Activated T-cell treated with anti-CD3 and anti-CD28 coated beads, Interleukin-2, amount 50 U/mL, for 1 hour (primary cell): ENCODE measurements at places on chromosomes 3 and 15.
A peak's percentile ranks its signal among the peaks of the same experiment; 100 is the strongest.

- DNase-seq: no peak
Observed at GRCh38 chr15:73584699-73585420, 48.3 kb downstream of the NPTN start.

GRCh38 chr15:89112341-89112971, 24.2 kb downstream of the ABHD2 start:
- DNase-seq: no peak

GRCh38 chr3:60555686-60556354, 695.4 kb downstream of the FHIT start:
- no peak for DNase-seq

DNA sequence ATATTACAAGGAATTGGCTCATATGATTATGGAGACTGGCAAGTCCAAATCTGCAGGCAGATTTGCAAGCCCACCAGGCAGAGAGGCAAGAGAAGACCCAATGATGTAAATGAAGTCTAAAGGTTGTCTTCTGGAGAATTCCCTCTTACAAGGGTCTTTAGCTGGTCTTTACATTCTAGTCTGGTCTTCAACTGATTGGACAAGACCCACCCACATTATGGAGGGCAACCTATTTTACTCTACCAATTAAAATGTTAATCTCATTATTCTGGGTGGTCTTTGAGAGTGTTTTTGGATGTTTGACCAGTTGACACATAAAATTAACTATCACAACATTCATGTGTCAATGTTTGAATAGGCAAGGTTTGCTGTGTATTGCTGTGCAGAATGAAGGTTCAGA, 28.0 kb upstream of the ATP11B start:
- no peak for DNase-seq

GRCh38 chr3:125186261-125186787, 26.2 kb downstream of the SLC12A8 start:
- no peak for DNase-seq

DNA sequence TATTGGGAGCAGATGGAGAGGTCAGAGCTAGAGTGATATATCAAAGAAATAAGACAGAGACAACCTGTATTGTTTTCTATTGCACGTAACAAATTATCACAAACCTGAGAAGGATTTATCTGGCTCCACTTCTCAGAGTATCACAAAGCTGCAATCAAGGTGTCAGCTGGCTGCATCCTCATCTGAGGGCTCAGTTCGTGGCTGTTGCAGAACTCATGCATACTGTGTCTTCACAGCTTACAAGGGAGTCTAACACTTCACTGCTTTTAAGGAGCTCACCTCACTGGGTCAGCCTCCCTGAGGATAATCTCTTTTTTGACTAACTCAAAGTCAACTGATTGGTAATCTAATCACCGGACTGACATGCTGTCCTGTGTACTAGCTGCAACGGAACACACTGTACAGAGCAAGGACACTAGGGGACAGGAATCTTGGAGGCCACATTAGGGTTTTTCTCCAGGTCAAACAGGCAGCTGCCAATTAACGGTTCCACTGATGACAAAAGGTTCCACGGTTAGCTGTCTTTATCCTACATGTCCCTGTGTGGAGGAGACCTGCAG, 1006.8 kb upstream of the SEMA6D start:
- DNase-seq: no peak

- DNase-seq: no peak
Observed at GRCh38 chr15:58185439-58185838, 47.3 kb downstream of the AQP9 start.

DNA sequence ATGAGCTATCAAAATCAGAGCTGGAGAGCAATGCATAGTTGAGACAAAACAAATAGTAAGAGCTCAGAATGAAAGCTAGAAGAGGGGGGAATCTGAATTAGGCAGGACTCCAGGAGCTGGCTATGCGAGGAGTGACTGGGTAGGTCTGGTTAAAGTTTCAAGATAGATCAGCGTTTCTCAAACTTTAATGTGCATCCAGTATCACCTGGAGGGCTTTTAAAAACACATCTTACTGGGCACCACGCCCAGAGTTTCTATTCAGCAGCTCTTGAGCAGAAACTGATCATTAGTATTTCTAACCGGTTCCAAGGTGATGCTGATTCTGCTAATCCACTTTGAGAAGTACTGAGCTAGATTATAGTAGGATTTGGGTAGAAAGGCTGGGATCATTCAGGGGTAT, 96.2 kb upstream of the ACP3 start:
- DNase-seq: no peak

GRCh38 chr15:101103598-101103997, 148.2 kb downstream of the CHSY1 start:
- DNase-seq: no peak

DNA sequence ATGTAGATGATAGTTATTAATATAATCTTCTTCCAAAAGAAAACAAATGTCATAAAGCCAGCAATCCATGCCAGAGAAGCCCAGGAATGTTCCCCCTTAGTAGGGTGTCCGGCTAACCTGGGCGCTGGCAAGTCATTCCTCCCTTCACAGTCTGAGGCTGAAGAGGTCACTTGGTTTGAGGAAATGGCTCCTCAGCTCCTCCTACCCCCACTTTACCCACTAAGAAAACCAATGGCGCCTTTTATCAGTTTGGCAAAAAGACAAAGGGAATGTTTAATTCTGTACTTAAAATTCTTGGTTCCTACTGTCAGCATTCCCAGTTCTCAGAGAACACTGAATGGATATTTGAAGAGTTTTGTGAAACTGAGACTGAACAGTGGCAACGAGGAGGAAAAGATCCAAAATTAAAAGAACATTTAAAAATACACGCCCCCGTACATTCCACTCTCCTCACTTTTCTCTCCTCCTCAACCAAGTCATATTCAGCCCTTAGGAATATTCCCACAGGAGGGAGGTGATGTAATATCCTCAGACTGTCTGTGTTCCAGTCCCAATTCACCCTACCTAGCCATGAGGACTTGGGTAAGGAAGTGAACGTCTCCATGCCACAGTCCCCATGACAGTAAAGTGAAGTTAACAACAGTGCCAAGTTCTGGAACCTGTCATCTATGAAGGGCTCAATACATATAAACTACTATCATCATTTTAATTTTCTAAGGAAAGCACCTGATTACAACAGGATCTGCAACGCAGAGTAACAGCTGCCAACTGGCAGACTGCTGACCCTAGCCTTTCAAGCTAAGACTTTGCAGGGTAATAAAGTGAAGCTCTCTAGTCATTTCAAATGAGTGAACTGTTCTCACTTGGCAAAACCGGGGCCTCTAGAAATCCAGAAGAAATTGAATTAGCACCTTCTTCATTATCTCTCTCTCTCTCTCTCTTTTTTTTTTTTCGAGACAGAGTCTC, 234.5 kb upstream of the ICE2 start:
- DNase-seq: no peak

GRCh38 chr3:126538316-126538715, 14.4 kb downstream of the CHST13 start:
- no peak for DNase-seq

- DNase-seq: no peak
Observed at GRCh38 chr3:145089337-145089736, 1071.6 kb downstream of the PLOD2 start.

DNA sequence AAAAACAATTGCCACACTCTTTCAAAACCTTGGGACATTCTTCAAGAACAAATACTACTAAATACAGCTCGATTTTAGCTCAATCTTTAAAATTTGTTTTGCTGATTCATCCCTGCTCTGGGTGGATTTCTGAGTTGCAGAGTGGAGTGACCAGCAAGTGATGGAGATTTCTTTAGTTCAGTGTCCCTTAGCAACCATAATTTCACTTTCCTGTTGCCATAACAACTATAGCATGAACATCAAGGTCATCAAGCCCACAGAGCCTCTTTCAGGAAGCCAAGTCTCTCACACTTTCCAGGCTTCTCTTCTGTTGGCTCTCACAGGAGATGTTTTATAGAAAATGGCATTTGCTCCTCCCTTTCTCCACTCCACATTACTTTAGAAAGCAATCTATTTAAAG, 597.2 kb upstream of the ADAMTS9 start:
- no peak for DNase-seq

- no peak for DNase-seq
Observed at GRCh38 chr3:120742849-120743365, 363 bp downstream of the GTF2E1 start.

GRCh38 chr3:123602325-123602724, 17.5 kb upstream of the HACD2 start:
- DNase-seq: no peak

- DNase-seq: no peak
Observed at GRCh38 chr3:61669203-61669602, 107.8 kb downstream of the PTPRG start.

DNA sequence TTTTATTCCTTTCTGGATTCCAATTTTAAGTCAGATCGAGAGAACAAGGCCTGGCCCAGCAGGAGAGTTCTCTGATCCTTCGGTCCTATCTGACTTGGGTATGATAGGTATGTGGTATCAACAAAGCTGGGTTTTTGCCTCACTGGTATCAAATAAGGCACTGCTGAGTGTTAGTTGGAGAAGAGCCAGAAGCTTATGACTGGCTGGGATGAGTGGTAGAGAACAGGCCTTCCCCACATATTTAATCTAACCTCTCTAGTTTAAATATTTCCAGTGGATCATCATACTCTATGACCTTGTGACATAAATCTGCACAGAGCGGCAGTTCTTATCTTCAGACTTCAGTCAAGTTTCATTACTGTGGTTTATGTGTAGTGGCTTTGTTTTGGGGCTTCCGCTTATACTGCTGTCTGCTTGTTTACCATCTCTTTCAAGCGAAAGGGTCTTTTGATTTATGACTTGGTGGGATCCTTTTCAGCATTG, 164.5 kb downstream of the PTPRG start:
- DNase-seq: no peak

DNA sequence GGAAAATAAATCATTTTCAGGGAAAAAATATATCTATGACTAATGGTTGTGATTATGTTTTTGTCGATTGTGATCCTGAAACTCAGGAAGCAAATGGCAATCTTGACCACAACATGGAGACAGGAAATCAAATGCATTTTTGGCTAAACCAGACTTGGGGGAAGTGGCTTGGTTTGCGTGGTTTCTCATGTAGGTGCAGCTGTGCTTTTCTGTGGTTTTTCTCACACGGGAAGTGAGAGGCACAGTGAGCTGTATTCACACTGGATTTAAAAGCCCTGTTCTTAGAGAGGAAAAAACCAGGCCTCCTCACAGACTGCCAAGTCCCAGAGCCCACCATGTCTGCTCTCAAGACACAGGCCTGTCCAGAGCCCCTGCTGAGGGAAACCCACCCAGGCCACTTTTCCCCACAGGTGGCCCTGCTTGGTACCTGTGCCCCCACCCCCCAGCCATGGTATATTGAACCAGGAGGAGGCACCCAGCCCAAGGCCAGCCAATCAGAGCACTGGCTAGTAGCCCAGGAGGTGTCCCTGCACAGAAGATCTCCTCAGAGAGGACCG, 46.1 kb downstream of the BTD start:
- peak; percentile 35 for DNase-seq

GRCh38 chr3:27500035-27500434, 15.9 kb upstream of the SLC4A7 start:
- no peak for DNase-seq

DNA sequence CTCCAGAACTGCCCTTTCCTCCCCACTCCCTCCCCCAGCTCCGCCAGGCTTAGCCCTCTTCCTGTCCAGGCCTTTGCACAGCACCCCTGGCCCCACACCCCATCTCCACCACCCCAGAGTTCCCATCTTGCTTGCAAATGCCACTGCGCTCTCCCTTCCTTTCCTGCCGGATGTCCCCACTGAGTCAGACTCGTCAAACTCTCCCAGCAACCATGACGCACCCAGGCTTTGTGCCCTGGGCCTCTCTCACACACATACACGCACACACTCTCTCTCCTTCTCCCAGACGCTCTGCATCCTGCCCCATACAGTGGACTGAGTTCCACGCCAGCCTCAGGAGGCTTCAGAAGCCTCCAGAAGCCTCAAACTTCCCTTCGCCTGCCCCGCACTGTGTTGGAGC, 2.8 kb upstream of the CCDC9B start:
- DNase-seq: no peak

DNA sequence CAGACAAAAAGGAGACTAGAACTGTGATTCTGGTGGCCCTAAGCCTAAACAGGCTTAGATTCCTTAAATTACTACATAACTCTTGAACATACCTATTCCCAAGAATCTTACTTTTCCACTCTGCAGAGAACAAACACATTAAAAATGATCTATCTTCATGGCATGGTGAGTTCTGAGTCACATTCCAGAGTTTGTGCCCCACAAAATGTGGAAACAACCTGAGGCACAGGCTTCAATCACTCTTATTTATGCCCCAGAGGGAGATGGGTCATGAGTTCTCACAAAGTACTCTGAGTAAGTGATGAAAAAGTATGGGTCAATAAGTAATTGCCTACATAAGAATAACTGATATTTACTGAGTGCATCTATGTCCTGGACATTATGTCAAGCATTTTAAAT, 137.5 kb upstream of the SLC2A2 start:
- no peak for DNase-seq

GRCh38 chr3:197434830-197435229, 120.9 kb downstream of the BDH1 start:
- DNase-seq: no peak

DNA sequence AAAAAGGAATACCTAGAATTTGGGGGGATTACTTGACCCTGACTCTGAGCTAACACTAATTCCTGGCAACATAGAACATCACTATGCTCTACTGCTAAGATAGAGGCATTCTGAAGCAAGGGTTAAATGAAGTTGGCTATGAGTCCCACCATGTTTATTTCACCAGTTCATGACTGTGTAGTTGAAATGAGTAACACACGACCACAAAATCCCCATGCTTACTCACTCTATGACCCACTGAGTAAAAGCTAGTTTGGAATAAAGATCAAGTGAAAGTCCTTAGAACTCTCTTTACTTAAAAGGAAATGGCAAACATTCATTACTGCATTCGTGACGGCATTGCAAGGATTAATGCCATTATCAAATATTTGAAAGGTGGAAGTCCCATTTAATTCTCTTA, 47.4 kb downstream of the MRPL46 start:
- no peak for DNase-seq

- peak; percentile 68 for DNase-seq
Observed at GRCh38 chr15:52256366-52256765, 39.2 kb downstream of the MYO5C start.

- DNase-seq: no peak
Observed at GRCh38 chr3:100975714-100976113, 17.5 kb downstream of the ABI3BP start.

DNA sequence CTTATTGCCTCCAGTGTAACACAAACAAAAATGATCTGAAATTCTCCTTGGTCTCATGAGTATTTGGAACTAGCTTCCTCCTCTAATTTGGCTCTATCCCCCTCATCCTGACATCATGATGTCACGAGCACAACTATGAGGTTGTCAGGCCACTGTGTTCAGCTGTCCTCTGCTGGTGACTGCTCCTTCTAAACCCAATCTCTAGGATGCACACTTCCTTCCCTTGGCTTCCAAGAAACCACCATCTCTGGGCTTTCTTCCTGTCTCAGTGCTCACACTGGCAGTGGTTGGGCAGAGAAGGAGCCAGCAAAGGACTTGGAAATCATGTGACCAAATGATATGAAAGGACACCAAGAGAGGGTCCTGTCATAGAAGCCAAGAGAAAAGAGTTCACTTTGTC, 30.7 kb upstream of the EIF1B start:
- DNase-seq: no peak
